H7 (cell line): ENCODE measurements at places on chromosomes 5 and 9. TPM values are rescaled to one million over a fixed set of nuclear protein-coding genes. Genes with fewer than 3 reads are reported as not detected.
A peak's percentile ranks its signal among the peaks of the same experiment; 100 is the strongest.

DNA sequence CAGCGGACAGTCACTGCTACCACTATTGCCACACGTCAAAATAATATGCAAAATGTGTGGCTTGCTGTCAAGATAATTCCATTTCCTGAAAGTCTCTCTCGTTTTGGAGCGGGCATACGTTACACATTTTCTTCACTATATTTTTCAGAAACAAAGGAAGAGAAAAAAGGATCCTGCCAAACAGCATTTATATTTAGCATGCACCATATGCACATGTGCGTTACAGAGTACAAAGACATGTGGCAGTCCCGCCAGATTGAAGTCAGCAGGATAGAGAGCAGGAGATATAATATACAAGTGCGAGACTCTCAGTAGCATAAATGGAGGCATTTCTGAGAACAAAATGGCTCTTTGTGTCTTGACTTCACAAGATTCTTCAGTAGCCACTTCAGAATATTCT is 221.6 kb upstream of the KIF2A start:
- no peak for DNase-seq

GRCh38 chr9:21657966-21658667 is 144.3 kb upstream of the MTAP start:
- no peak for DNase-seq

- no peak for DNase-seq
Measured at GRCh38 chr9:121253162-121253561, 14.8 kb upstream of the GSN start.

- peak; percentile 77 for DNase-seq
Measured at GRCh38 chr9:38641985-38642864, 21.8 kb upstream of the ANKRD18A start.

DNA sequence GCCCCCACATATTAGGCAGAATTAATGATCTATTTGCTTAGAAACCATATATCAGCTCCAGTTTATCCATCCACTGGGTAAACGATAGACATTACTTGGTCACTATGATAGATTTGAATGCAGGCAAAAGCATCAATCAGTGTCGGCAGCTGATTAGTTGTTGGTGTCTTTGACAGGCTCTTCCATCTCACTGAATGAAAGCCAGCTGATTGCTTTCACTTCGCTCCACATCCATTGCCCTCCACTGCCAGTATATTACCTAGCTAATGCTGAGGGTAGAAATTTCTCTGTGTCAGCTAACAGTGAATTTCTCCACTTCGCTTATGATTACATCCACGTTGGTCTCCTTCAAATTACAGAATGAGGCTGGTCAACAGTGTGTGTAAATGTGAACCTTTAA is 821.3 kb upstream of the TYRP1 start:
- DNase-seq, result no peak

- no peak for DNase-seq
Measured at GRCh38 chr5:119583684-119584083, 45.7 kb upstream of the FAM170A start.

DNA sequence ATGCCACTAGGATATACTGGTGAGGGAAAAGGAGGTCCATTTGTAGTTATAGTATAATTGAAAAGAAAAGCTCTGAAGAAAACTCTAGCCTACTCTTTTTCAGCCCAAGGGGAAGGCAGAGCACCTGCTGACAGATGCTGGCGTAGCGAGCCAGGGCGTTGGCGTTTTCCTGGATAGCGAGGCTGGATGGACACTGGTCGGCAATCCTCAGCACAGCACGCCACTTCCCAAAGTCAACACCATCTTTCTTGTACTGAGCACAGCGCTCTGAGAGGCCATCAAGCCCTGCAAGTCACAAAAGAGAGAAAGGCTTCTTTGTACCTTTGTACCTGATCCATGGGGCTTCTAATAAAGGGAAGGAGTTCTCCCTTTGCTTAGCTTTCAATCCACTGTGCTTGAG is 8.2 kb downstream of the ALDOB start:
- no peak for DNase-seq

- DNase-seq, result no peak
Measured at GRCh38 chr9:17509701-17510100, 69.2 kb upstream of the SH3GL2 start.

GRCh38 chr5:110251366-110251765 is 475.1 kb downstream of the TMEM232 start:
- no peak for DNase-seq

DNA sequence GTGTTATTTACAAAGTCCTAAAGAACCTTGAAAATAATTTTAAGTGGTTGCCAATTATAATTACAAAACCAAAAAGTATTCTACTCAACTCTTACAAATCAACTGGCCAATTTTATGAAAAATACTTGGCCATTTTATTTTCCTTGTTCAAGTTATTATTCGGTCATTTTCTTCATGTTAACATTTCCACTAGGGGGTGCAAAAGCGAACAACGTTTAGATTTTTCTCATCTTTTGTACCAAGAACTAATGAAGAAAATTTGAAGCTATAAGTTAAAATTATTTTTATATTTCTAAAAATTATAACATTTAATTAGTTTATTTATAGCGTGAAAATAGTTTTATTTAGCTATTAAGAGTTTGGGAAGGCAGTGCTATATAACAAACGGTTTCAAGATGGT is 1453.3 kb downstream of the MAT2B start:
- DNase-seq, result no peak

GRCh38 chr5:97089149-97089801 is 53.1 kb downstream of the LIX1 start:
- no peak for DNase-seq

DNA sequence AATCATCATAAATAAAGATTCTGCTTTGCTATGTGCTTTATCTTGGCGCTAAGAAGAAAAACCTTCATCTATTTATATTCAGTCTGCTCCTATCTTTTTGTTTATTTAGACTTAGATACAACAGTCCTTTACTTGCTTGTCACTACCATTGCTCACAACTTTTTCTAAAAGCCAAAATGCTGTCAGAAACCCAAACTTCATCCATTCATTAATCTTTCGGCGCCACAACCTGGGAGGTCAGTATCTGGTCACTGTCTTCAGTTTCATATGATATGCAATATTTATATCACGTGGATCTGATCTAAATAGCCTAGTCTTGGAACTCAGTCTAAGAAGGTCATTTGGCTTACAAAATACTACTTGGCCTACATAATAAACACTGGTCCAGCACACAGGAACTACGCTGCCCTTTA is 159.3 kb upstream of the TARS1 start:
- no peak for DNase-seq

GRCh38 chr5:125823572-125823971 is 599.6 kb upstream of the GRAMD2B start:
- no peak for DNase-seq

DNA sequence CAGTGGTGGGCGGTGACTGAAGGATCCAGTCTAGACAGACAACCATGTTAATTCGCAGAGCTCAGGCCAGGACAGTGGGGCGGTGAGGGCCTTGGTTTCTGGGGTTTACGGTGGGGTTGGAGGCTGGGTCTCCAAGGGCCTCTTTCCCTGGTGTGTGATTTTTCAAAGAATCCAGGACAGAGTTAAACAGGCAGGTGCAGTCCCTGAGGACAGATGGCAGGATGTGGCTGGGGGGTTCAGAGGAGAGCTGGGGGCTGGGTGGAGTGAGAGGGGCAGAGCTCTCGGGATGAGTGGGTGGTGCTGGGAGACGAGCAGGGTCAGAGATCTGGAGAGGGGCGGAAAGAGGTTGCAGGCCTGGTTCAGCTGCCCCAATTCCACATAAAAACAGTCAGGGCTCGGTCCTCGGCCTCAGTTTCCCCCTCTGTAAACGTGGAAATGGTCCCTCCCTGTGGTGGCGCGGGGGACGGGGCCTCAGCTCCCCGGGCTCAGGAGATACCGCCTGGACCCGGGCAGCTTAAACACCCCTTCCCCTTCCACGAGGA is 145.9 kb downstream of the GAPVD1 start:
- DNase-seq, result no peak

The HARS2 gene
- 31.8 and 33.5 TPM in 2 replicates for total RNA-seq

The HMGXB3 gene
- 23.8 and 30.7 TPM in 2 replicates for total RNA-seq

The CATSPER3 gene
- total RNA-seq, result 0.07 TPM in 1 of 2 replicates, not detected in the other

The SPATA31D4 gene
- total RNA-seq, result not detected in 2 replicates

The SPINK6 gene
- total RNA-seq, result not detected in 2 replicates

The PIP5KL1 gene
- total RNA-seq, result 0.94 and 3.4 TPM in 2 replicates

The CCL21 gene
- not detected in 2 replicates for total RNA-seq

The GRIN3A gene
- 0.04 TPM in 1 of 2 replicates, not detected in the other for total RNA-seq

The GAS1 gene
- 3.6 and 6.7 TPM in 2 replicates for total RNA-seq
